ENCODE measurements at places on chromosomes 7 and 10.

GRCh38 chr7:156082048-156083040 lies 270.1 kb upstream of the SHH start:
- DNase-seq = no peak

GRCh38 chr7:50596484-50596883 lies 31.3 kb upstream of the DDC start:
- DNase-seq = no peak

- no peak for DNase-seq
These were observed at the start of gene TMEM176B for GRCh38 chr7:150799741-150800580. Gene TMEM176B, minus strand, starts transcription at chr7:150800364. Its CDS starts 3,795 bp downstream, at chr7:150796569.

GRCh38 chr10:5442065-5442989 lies 30.0 kb downstream of the NET1 start:
- no peak for DNase-seq

DNA sequence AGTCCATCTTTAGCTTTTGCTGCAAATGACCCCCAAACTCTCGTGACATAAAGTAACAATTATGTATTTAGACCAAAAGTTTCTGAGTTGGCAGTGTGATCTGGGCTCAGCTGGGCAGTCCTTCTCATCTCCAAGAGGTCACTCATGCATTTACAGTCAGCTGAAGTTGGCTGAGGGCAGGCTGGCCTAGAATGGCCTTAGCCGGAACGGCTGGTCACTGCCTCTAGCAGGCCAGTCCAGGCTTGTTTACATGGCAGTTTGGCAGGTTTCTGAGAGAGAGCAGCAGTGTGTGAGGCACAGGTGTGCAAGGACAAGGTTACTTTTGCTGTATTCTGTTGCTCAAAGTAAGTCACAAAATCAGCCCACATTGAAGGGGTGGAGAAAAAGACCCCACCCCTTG lies 200.0 kb upstream of the AGK start:
- no peak for DNase-seq

DNA sequence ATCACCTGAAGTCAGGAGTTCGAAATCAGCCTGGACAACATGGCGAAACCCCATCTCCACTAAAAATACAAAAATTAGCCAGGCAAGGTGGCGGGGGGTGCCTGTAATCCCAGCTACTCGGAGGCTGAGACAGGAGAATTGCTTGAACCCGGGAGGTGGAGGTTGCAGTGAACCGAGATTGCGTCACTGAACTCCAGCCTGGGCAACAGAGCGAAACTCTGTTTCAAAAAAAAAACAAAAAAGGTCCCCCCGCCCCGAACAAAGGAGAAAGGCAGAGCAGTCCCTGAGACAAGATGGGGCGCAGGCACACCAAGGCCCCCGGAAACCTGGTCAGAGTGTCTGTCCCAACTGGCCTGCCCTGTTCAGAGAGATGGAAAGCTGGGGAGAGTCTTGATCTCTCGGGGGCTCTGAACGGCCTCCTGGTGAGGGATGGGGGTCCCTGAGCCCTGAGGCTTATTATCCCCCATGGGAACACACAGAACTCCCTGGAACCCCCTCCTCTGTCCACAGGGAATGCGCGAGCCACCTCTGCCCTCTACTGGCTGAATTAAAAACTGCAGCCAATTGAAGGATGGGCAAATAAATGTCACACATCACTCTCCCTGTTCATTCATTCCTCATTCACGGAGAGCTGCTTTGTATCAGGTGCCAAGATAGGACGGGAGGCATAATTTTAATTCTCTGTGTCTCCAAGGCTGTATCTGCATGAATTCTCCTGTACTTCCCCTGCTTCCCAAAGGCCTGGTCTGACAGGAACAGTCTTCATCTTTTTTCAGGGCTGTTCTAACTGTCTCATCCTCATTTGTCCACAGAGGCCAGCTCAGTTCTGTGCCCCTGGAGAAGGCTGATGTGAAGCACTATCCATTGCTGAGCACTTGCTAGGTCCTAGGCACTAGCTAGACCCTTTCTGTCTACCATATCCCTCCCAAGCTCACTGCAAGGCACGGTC lies 28.9 kb downstream of the MAT1A start:
- DNase-seq = no peak

DNA sequence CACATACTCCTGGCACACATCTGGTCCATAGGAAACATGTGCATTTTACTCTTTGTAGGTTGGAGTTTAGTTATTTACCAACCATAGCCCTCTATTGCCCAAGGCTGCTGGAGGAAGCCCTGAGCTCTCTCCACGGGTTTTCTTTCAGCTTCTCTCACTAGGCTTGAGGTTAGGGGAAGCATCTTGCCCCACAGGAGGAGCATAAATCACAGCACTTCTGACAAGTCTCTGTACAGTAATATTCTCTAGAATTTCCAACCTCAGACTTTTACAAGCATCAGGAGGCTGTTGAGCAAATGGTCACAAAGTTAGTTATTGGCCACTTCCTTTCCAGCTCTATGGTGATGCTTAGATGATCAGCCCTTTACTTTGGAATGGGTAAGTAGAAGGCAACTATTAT lies 122.9 kb upstream of the GLI3 start:
- DNase-seq = no peak

GRCh38 chr7:65974191-65974801 lies 7.7 kb downstream of the GUSB start:
- no peak for DNase-seq

GRCh38 chr7:80181411-80181810 lies 46.8 kb downstream of the GNAI1 start:
- DNase-seq = no peak

GRCh38 chr10:72841487-72841886 lies 52.1 kb upstream of the OIT3 start:
- DNase-seq = no peak

DNA sequence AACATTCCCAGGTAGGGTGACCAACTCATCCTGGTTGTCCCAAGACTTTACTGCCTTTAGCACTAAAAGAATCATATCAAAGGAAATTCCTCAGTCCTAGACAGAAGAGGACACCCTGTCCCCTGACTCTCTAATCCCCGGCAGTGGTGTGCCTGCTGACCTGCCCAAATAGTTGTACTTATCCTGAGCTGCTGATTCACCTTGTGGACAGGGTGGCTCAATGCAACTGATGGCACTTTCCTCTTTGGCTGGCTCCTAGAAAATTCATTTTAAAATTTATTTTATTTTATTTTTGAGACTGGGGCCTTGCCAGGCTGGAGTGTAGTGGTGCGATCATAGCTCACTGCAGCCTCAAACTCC lies 111.7 kb downstream of the JCAD start:
- no peak for DNase-seq

- DNase-seq = no peak
These were observed 45.0 kb downstream of the PANK1 start for GRCh38 chr10:89600041-89600440.

DNA sequence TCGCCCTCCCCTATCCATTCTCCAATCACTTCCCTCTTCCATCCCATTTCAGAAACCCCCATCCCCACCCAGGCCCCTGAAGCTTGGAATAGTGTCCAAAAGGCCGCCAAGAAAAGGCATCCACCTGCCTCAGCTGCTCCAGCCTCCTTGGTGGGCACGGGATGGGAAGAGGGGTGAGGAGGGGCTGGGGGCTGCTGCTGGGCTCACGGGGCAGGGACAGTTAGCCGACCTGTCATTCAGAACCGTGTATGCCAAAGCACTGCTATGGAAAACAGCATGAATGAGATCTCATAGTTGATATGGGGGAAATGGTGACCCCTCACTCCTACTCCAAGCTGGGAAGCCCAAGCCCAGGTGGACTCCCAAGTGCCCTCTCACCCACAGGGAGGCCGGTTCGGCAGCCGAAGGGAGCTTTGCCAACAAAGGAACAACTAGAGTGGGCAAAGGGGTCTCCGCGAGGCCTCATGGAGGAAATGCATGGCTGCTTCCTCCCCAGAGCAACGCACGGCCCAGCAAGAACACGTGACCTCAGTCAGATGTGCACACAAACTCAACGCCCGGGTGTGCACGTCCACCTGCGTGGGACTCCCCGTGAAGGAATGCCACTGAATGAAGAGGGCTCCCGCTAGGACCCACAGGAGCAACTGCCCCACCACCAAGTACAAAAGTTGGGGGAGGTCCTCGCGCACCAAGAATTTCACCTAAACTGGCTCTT lies 52.5 kb downstream of the EBF3 start:
- no peak for DNase-seq

DNA sequence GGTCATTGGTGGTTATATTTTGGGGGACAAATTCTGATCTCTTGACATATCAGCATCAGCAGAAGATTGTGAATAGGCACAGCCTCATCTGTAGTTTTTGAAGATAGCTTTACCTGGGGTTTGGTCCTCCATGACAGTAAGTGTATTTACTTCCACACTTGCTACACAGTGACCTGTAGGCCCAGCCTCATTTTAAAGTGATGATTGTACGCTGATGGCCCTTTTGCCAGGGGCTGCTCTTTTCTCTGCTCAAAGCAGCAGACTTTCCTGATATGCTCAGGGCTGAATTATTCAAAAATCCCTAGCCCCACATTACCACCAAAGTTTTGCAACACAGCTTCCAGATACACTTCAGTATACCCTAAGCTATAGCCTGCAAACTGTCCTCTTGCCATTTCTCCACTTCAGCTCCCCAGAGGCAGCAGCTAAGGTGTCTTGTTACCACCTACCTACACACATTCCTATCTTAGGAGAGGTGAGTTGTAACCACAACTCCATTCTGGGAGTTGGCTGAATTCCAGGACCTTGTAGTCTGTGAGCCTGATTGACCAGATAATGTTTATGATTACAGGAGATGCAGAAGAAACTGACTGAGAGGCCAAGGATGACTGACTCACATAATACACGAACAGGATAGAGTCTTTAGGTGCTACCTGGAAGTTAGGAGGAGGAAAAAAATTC lies 6.0 kb downstream of the ASB4 start:
- no peak for DNase-seq

DNA sequence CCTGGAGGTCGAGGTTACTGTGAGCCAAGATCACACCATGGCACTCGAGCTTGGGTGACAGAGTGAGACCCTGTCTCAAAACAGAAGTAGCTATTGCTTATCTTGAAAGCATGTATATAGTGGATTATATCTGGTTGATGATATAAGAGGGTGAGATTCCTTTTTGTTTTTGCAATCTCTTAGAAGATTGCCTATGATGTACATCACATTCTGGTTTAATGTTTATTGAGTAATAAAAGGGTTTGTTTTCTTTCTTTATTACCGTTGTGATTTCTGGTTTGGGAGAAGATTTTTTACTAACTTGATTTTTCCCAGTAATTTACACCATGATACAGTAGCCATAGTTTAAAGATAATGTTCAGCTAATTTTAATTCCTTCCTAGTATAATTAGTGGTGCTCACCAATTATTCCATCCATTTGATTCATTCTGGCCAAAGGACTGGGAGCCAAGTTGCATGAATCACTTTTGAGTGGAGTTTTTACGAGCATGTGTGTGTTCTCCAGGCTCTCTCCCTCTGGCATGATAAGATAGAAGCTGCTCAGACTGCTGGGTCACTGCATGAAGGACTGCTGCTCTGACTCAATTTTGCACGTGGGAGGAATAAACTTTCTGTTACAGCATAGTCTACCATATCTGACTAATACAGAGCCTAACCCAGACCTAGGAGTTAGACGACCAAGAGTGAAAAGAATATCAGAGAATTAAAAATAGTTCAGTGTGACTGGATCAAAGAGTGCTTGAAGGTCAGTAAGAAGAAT lies 13.5 kb upstream of the TSPAN13 start:
- DNase-seq = no peak

GRCh38 chr7:121383235-121383910 lies 12.7 kb downstream of the FAM3C start:
- no peak for DNase-seq

DNA sequence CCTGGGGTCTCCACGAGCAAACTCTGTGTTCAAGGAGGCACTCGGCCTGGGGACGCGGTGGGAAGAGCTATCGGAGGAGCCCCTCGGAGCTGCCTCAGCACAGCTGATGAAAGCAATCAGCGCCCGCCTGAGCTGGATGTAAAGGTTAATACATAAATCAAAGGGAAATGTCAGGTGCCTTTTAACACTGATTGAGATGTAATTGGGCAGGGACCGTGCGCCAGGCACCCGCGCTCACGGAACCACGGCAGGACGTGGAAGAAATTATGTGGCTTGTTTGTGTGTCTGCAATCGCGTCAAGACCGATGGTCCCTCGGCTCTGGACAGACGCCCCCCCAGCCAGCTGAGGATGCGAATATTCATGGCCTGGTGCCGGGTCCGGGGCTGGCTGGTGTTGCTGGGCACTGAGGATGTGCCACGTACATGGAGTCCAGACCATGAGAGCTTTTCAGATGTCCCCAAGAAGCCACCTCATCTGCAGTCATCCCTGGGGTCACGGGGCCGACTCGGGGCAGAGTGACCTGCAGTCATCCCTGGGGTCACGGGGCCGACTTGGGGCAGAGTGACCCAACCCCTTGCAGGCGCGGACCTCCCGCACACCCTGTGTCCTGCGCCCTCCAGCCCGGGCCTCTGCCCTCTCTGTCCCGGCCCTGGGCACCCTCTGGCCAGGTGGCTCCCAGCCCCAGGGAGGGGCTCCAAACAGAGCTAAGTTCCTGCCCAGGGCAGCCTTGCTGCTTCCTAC lies 15.6 kb downstream of the FOXL3 start:
- DNase-seq = no peak

- no peak for DNase-seq
These were observed 103.9 kb upstream of the THSD7A start for GRCh38 chr7:11935905-11936304.

DNA sequence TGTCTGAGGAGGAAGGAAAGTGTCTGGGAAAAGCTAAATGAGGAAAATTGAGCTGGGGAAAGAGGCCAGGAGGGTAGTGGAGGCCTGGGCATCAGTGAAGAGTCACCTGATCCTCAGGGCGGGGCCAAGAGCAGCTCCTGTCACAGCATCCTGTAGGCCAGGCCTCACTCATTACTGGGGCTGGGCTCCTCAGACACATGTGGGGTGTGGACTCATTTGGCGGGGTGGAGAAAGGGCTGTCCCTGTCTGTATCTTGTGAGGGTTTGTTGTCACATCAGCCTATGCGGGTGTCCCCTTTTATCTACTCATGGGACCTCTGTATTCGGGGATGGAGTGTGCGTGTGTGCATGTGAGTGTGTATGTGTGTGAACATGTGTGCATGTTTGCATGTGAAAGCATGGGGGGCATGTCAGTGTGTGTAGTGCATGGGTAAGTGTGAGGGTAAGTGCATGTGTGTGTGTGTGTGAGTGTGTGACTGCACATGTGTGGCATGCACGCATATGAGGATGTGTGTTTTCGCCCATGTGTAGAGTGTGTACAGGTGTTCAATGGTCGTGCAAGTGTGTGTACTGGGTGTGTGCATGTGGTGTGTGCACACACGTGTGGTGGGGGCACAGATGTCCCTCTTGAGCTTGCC lies 67.8 kb downstream of the RAMP3 start:
- no peak for DNase-seq

- DNase-seq = no peak
These were observed 158.4 kb upstream of the ZNF32 start for GRCh38 chr10:43806831-43807640.

GRCh38 chr7:134024739-134025138 lies 102.4 kb upstream of the LRGUK start:
- no peak for DNase-seq

- DNase-seq = no peak
These were observed 133.7 kb upstream of the ZMIZ1 start for GRCh38 chr10:78934994-78935602.

GRCh38 chr7:28041508-28042314 lies 138.9 kb downstream of the JAZF1 start:
- DNase-seq = no peak
